CD14-positive monocyte (primary cell): ENCODE measurements at places on chromosomes 5 and 9.

DNA sequence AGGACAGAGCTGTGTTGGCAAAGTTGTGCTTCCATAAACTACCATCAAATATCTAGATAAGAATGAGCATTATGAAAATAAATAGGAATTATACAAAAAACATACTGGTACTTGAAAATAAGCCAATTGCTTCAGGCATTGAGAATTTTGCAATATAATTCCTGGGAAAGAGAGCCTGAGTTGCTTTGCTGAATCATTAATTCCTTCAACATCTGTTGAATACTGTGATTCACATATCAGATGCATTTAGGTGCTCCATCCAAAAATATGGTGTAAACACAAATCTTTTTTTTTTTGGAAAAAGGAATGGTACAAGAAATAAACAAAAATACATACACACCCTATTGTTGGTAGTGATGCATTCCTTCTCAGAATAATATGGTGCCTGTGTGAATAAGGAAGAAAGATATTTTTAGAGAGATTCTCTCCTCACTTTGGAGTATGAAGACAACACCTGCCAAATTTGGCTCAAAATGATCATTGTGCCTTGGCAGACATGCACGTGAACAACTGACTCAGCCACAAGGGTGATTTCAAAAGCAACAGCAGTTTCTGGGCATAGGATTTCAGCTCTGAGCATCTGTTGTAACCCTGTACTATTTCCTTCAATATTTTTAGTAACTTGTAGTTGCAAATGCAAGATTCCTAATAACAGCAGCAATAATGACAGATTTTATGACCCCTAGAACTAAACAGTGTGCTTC lies 96.7 kb downstream of the CAVIN4 start:
- no peak for DNase-seq

- no peak for DNase-seq
Observed at GRCh38 chr9:95133325-95133705, 184.2 kb downstream of the FANCC start.

- DNase-seq: no peak
Observed at GRCh38 chr9:113746486-113746885, 129.6 kb upstream of the ZNF618 start.

- no peak for DNase-seq
Observed at GRCh38 chr9:109422641-109423040, 75.5 kb downstream of the PTPN3 start.

DNA sequence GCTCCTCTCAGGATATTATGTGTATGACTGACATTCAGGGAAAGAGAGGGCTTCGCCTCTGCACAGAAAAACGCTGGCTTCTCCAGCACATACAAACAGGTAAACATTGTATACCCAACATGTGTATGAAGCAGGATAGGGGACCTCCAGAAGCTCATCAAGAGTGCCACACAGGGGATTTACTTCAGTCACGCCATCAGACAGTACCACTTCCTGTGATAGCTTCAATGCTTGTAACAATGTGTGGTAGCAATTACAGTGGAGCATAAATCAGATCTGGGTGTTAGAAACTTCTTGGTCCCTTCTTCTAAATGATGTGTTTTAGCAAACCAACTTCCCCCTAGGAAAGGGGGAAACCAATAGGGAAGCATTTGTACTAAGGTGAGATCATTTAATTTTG lies 160.8 kb downstream of the TSSK1B start:
- DNase-seq: no peak

GRCh38 chr9:70085241-70085640 lies 41.6 kb downstream of the MAMDC2 start:
- DNase-seq: no peak

GRCh38 chr5:14295610-14296009 lies 152.5 kb downstream of the TRIO start:
- DNase-seq: no peak

- no peak for DNase-seq
Observed at GRCh38 chr5:3896098-3896497, 300.5 kb downstream of the IRX1 start.

DNA sequence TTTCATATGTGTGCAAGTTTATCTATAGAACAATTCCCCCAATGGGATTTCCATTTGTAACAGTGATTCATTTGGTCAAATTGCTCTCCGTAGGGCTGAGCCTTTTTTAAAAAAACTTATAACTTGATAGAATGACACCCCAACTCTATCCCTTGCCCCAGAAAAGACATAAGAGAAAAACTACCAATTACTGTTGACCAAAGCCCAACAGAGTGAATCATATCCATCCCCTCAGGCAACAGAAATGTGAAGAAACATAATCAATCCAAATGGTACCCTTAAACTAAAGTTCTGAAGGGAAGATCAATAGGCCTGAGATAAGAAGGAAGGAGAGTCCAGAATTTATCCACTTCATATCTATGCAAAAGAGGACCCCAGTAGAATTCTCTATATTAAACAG lies 17.8 kb downstream of the TICAM2 start:
- DNase-seq: no peak

GRCh38 chr9:106174346-106174745 lies 480.0 kb downstream of the TMEM38B start:
- no peak for DNase-seq

- no peak for DNase-seq
Observed at GRCh38 chr5:152477536-152477935, 72.5 kb upstream of the NMUR2 start.

DNA sequence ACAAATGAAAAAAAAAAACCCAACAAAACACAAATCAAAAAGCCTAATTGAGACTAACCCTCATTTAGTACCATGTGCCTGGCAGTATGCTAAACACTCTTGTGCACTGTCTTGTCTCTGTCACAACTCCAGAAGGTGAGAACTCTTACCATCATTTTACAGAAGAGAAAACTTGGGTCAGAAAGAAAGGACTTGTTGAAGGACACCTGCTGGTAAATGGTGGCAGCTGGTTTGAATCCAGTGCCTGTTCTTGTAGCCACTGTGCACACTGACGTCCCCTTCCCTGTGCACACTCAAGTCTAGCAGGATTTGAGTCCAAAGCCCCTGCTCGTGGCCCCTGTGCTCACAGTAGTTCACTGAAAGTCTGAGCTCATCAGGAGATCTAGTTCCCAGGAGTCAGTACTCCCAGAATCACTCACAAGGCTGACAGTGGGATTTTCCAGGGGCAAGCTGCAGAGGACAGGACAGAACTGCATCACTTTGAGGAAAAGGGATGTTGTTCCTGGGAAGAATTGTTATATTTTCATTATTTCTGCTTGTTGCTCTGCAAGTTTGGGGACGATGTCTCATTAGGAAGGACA lies 43.0 kb upstream of the HSD17B4 start:
- DNase-seq: no peak

GRCh38 chr9:13142776-13143175 lies 136.7 kb downstream of the MPDZ start:
- no peak for DNase-seq

GRCh38 chr5:57772512-57772911 lies 289.9 kb upstream of the ACTBL2 start:
- DNase-seq: no peak

DNA sequence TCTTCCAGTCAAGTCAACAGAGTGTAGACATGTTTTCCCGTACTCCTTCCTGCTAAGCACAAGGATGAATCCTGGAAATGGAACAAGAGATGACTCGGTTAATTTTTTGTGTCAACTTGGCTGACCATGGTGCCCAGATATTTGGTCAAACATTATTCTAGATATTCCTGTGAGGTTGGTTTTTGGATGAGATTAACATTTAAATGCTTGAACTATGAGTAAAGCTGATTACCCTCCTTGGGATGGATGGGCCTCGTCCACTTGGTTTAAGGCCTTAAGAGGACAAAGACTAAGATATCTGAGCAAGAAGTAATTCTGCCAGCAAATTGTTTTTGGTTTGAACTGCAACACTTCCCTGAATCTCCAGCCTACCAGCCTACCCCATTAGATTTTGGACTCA lies 338.1 kb upstream of the MSX2 start:
- no peak for DNase-seq

GRCh38 chr5:176624938-176625337 lies 5.4 kb downstream of the SNCB start:
- DNase-seq: no peak

DNA sequence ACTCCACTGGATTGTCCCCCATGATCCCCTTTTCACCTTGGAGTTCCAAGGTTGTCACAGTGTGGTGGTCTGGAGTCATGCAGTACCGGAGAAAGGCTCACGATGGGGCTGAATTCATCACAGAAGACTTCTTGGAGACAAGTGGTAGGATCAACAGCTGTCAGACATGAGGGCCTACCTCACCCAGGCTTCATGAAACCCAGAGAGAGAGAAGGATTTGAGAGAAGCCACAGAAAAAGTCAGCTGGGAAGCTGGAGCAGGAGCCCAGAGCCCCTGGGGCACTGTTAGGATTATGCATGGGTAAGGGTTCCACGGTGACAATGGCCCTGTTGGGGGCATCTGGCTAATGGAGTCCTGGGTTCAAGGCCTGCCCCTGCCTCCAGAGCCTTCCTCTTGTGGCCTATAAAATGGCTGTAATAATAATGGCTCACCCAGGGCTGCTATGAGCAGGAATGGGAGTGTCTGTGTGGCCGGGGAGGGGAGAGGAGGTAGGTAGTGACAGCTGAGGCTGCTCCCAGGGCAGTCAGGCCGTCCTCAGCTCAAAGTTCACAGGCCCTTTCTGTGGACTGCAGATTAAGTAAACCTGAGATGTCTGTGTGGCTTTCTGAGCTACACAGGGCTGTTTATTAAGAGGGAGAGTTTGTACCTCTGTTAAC lies 910 bp downstream of the TRIM14 start:
- DNase-seq: no peak

DNA sequence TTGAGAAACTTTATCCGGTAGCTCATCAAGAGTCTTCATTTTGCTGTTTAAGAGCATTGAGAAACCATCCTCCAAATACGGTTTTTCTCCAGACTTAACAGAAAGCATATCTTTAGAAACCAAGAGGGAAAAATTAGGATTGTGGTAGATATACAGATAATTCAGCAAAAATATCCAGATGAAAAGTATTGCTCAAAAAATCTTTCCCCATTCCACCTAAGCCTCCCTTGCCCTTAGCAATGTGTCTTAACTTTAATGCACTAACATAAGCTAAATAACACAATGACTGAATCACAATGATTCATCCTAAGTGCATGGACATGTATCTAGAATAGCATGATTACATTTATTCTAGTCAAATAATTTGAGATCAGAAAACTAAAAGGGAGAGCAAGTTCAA lies 130.3 kb upstream of the TARS1 start:
- DNase-seq: no peak

- peak; percentile 37 for DNase-seq
Observed at GRCh38 chr9:114480746-114481435, 24.4 kb downstream of the WHRN start.

- no peak for DNase-seq
Observed at GRCh38 chr5:74020503-74020902, 394.5 kb downstream of the ARHGEF28 start.

- no peak for DNase-seq
Observed at GRCh38 chr9:77697238-77697984, 49.3 kb upstream of the GNA14 start.

DNA sequence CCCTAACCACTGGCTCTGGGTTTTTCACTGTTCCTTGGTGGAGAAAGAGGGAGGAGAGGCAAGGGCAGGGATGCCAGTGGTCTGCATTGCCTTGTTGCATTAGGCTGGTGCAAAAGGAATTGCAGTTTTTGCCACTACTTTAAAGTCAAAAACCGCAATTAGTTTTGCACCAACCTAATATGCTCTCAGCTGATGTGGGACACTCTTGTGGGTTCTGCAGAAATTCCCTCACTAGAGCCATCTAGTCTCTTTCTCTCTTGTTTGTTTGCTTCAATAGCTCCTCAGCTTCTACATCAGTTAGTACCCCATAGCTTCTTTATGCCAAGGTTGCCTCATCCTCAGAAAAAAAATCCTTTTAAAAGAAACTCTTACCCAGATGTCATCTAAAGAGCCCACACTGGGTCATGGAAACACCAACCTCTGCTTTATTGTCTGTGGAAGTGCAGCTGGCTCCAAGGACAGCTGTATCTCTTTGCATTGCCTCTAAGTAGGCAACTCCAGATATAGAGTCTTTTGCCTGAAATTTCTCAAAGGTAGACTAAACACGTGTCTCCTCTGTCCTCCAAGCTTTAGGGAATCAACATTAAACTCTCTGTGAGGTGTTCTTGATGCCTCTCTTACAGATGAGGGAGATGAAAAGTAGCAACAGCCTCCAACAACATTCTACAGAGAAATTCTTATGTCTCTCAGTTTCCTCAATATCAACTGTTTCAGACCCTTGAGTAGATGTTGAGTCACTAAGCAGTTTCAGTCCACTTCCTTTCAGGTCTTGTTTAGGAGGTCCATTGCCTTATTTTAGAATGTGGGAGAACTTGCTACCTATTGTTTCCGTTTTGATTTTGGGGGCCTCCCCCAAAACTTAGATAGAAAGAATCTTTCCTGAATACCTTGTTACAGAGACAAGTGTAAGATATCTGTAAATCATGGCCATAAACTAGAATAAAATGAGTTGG lies 84.9 kb upstream of the MEF2C start:
- no peak for DNase-seq

- no peak for DNase-seq
Observed at GRCh38 chr5:108398964-108399363, 17.1 kb upstream of the FBXL17 start.

GRCh38 chr9:90974016-90974415 lies 172.4 kb downstream of the SYK start:
- DNase-seq: no peak

GRCh38 chr9:13963005-13963653 lies 350.8 kb downstream of the NFIB start:
- no peak for DNase-seq

GRCh38 chr5:141441571-141442170 lies 11.4 kb downstream of the PCDHGA12 start:
- no peak for DNase-seq

GRCh38 chr5:102682101-102682647 lies 72.9 kb upstream of the PAM start:
- DNase-seq: no peak

DNA sequence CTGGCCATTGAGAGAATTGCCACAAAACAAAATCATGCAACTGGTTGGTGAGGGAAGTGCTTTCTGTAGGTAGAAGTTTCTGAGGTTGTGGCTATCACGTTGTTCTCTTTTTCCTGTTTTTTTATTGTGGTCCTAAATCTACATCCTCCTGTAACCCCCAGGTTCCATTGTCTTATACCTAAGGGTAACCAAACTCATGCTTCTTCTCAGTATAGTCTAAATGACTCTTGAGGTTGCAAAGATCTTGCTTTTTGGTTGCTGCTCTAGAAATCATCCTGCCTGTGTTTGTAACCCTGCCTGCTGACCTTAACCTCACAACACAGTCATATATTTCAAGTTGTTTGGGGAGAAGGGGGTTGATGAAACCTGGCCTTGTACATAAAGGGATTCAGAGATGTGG lies 273.1 kb downstream of the CD180 start:
- no peak for DNase-seq

GRCh38 chr5:1421521-1422341 lies 23.5 kb downstream of the SLC6A3 start:
- no peak for DNase-seq

- DNase-seq: no peak
Observed at GRCh38 chr9:78609450-78609849, 312.5 kb downstream of the PSAT1 start.

DNA sequence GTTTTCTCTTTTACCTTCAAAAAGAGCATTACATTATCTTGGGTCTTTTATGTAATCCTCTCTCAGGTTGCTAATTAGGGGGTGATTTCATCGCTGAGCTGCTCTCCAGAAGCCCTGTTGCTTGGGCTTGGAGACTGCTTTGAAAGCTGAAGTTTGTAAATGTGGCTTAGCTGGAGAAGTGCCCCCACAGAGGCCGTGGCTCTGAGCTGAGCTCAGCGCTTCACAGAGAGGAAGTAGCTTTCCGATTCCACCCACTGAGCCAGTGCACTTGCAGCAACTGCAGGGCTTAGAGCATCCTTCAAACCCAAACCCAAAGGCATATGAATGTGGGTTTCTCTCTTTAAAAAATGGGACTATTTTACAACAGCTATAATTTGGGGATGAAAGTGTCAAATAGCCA lies 13.7 kb upstream of the NXNL2 start:
- DNase-seq: no peak
